ENCODE measurements at places on chromosomes 7 and 10.

- no peak for DNase-seq
Measured at GRCh38 chr10:112963835-112964234, 13.8 kb downstream of the TCF7L2 start.

GRCh38 chr10:83108565-83109333 is 1030.6 kb upstream of the GHITM start:
- no peak for DNase-seq

GRCh38 chr7:138785587-138786437 is 12.0 kb upstream of the TMEM213 start:
- no peak for DNase-seq

DNA sequence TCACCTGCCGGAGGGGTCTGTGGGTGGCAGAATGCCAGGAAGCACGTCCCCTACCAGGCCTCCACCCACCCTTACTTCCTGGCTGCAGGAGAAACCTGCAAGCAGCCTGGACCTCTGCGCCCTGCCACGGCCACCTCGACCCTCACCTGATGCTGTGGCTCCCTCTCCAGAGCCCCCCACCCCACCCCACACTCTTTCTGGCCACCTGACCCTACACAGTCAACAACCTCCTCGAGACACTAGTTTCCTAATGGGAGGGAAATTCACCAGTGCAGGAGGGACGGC is 91.3 kb downstream of the PRKAG2 start:
- no peak for DNase-seq

- no peak for DNase-seq
Measured at GRCh38 chr10:93039721-93040120, 20.9 kb upstream of the CYP26C1 start.

- DNase-seq = no peak
Measured at GRCh38 chr7:96359876-96360275, 38.0 kb upstream of the SLC25A13 start.
